IPS-NIHi11 (cell line): ENCODE measurements at places on chromosomes 1 and 21.

DNA sequence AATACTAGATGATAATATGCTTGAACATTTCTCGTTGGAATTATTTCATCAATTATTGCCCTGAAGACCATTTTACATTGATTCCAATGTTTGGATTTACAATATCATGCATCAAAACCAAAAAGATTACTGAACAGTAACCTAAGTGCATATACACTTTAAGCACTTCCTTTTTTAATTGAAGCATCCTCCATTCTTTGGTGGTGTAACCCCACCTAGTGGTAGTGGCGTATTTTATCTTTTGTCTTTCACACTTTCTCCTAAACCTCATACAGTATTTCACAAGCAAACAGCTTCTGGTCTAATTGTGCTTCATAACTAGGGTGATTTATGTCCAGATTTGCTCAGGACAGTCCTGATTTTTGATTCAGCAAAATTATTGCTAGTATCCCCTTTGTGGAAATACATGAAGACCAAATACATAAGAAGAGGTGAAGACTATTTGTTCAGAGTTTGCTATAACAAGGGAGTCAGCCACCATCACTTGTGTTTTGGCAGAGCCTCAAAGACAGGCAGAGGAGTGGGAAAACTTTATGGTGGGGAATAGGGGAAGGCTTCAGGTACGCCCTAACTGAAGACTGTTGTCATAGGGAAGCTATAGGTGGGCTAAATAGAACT is 3.4 kb upstream of the NVL start:
- peak; percentile 35 for DNase-seq

- DNase-seq: no peak
Observed at GRCh38 chr1:53134961-53135734, 7.3 kb downstream of the SLC1A7 start.

- DNase-seq: no peak
Observed at GRCh38 chr1:156811168-156811567, 5.5 kb downstream of the SH2D2A start.

GRCh38 chr1:175635092-175635491 is 108.3 kb downstream of the TNR start:
- no peak for DNase-seq

- DNase-seq: no peak
Observed at GRCh38 chr1:178412400-178412770, 84.4 kb downstream of the CLEC20A start.
